H7 (cell line): ENCODE measurements at places on chromosomes 16 and 17. TPM values are rescaled to one million over a fixed set of nuclear protein-coding genes. Genes with fewer than 3 reads are reported as not detected.

ITGAD gene
- not detected in 2 replicates for total RNA-seq

GRCh38 chr17:51850201-51850600 is 308.3 kb downstream of the CA10 start:
- no peak for DNase-seq

- no peak for DNase-seq
Measured at GRCh38 chr16:27699540-27699939, 149.6 kb downstream of the KATNIP start.

CFAP119 gene
- total RNA-seq = 1.5 and 2.1 TPM in 2 replicates

DNA sequence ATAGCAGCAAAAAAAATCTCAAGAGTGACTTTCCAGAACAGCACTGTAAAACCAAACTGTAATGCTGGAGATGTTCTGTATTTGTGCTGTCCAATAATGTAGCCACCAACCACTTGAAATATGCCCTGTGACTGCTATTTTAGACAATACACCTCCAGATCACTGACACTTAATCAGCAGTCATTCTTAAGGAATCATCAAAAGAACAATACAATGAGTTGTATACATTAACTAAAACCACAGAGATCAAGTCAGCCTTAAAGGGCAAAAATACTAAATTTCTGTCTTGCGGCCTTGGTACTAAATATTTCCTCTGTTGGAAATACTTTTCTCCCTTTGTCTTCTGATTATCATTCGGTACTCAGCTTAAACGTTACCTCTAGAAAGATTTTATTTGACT is 33.6 kb upstream of the ANKFY1 start:
- DNase-seq = no peak

FAM117A gene
- total RNA-seq = 21.8 and 24.3 TPM in 2 replicates
